Mammary epithelial cell (primary cell): ENCODE measurements at places on chromosomes 1 and 21. TPM values are rescaled to one million over a fixed set of nuclear protein-coding genes. Genes with fewer than 3 reads are reported as not detected.

HTR1D gene
- total RNA-seq = 0.33 TPM

HCN3 gene
- 1.4 and 4.8 TPM in 2 replicates for total RNA-seq

UBE2Q1 gene
- 31.2 TPM for total RNA-seq

HRNR gene
- not detected in 2 replicates for total RNA-seq

COL9A2 gene
- 0.37 and 0.40 TPM in 2 replicates for total RNA-seq

ZNF436 gene
- 24.8 TPM for total RNA-seq

PDZK1IP1 gene
- 1.8 TPM for total RNA-seq

MX2 gene
- total RNA-seq = not detected

PLEKHA6 gene
- 4.8 TPM for total RNA-seq

OXCT2 gene
- 1.7 TPM for total RNA-seq

SAMD11 gene
- not detected for total RNA-seq

RGS4 gene
- not detected in 2 replicates for total RNA-seq

TLR5 gene
- total RNA-seq = 0.64 and 1.5 TPM in 2 replicates

PRAMEF8 gene
- total RNA-seq = not detected in 2 replicates

C1orf87 gene
- not detected for total RNA-seq

TAF5L gene
- total RNA-seq = 17.3 and 21.0 TPM in 2 replicates

ST6GALNAC5 gene
- 0.88 and 1.1 TPM in 2 replicates for total RNA-seq

MANEAL gene
- total RNA-seq = 3.1 and 4.7 TPM in 2 replicates

ABCA4 gene
- total RNA-seq = 0.45 and 0.56 TPM in 2 replicates

CLCA1 gene
- not detected in 2 replicates for total RNA-seq

FAM229A gene
- total RNA-seq = 1.8 TPM

IGSF8 gene
- total RNA-seq = 28.7 TPM

NBPF4 gene
- not detected in 2 replicates for total RNA-seq

PALMD gene
- 0.69 and 2.7 TPM in 2 replicates for total RNA-seq

CD84 gene
- not detected in 2 replicates for total RNA-seq

PTPN22 gene
- 0.32 and 0.40 TPM in 2 replicates for total RNA-seq

GBP4 gene
- total RNA-seq = not detected

G0S2 gene
- 28.6 and 35.9 TPM in 2 replicates for total RNA-seq

RPL11 gene
- 1,022 and 1,070 TPM in 2 replicates for total RNA-seq

CHAF1B gene
- total RNA-seq = 4.5 and 12.3 TPM in 2 replicates

FCRL5 gene
- not detected for total RNA-seq

F13B gene
- total RNA-seq = under 0.01 TPM
